ENCODE measurements at places on chromosomes 6 and 20.

- no peak for DNase-seq
Observed at GRCh38 chr20:20755231-20755630, 42.8 kb upstream of the RALGAPA2 start.

DNA sequence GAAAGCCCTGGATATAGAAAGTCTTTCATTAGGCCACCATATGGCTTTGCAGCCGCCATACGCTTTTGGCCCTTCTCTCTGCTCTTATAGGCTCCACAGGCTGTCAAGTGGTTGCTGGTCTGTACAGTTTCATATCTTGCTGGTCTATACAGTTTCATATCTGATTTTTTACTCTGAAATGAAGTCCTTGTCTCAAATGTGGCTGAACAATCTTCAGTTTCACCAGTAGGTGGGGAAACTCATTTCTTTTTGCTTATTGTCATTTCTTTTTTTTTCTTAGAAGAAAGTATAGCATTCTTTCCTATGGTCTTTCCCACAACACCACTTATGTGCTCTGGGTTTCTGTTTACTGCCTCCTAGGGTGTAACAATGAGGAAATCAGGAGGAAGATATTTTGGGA is 771.4 kb upstream of the MMS22L start:
- no peak for DNase-seq

GRCh38 chr20:39069976-39070375 is 107.8 kb downstream of the DHX35 start:
- DNase-seq: no peak

- DNase-seq: peak; percentile 70
Observed at GRCh38 chr20:5078399-5078958, 41.3 kb downstream of the PCNA start.

GRCh38 chr6:33579828-33580714 is at the start of gene BAK1:
Gene BAK1 (minus strand): TSS chr6:33580276. CDS start chr6:33577604, 2,672 bp downstream.
- peak; percentile 69 for DNase-seq

DNA sequence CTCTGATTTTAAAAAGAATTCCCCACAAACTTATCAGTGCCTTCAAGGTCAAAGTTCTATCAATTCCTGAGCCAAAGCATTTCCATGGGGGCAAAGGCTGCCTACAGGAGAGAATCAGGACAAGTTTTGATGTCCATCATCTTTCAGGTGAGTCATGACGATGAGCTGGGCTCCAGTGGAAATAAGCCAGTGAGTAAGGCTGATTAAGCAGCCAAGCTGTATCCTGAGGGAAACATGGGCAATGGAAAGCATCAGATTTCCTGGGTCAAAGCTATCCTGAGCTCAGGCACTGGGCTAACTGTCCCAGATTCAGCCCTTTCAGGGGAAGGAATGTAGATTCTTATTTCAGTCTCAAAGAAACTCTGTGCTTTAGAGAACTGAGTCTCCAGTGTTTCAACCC is 377.4 kb downstream of the CD109 start:
- no peak for DNase-seq

DNA sequence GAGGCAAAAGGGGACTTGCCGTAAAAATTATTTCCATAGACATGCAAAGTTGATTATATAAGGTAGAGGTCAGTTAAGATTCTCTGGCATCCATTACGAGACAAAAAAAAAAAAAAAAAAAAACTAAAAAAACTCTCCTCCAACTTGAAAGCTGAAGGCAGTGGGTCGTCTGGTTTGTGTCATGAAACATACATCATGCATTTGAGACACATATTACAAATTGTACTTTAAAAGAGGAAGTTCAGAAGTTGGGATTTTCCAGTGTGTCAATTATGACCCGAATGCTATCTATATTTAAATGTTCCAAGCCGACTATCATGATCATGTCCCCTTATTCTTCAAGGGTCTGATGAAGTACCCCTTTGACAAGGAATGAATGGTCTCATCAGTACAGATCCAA is 125.1 kb downstream of the ZNF217 start:
- no peak for DNase-seq

DNA sequence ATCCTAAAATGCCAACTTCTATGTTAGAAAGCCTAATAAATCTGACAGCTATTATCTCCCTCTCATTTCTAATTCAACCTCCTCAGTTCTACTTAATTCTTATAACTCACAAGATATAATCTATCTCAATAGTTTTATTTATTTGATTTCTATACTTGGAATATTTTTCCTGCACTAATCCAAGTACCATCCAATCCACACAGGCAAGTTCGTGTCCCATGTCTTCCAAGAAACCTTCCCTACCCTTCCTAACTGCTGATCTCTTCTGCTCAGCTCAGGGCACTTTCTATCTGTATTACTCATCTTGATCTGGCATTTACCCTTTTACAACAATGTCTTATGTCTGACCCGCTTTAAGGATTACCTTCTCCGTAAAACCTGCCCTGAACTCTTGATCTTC is 18.2 kb downstream of the NCOA5 start:
- DNase-seq: no peak

DNA sequence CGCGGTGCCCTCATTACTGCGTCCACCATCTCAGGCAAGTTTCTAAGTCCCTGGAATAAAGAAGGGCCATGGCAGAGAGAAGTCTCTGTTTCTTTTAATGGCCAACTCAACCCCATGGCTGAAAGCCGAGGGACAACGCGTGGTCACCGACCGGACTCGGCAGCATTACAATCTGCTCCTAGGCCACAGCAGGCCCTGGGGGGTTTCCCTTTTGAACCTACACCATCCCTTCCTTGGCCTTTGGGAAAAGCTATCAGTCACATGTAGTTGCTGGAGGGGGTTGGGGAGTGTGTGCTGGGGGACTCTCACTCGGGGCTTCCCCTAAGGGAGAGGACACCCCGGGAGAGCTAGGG is 11.1 kb upstream of the FAM83C start:
- no peak for DNase-seq

DNA sequence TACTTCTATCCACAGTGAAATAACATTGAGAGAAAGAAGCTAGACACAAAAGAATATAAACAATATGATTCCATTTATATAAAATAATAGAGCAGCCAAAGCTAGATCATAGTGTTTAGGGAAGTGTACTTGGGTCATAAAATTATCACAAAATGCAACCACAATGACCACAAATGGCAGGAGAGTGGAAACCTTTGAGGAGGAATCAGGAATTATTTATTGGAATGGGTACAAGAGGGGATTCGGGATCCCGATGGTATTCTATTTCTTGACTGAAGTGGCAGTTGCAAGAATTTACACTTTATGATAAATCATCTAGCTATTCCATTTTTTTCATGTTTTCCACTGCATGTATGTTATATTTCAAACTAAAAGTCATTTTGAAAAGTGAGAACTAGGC is 76.1 kb downstream of the IPCEF1 start:
- no peak for DNase-seq

DNA sequence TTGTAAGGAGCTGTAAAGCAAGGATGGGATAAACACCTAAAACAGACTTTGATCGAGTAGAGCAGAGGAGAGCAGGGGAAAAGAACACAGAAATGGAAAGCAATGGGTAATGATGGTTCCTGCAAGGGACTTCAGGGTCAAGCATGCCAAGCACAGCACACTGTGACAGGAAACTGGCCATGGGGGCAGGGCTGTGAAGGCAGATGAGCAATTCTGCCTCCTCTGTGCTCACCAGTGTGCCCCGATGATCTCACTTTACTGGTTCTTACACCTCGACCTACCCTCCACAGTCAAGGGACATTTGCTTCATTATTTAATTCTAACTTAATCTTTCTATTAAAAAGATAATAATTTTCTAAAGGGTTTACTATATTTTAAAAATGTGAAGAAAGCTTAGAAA is 21.6 kb upstream of the MYB start:
- no peak for DNase-seq

GRCh38 chr20:51491393-51491792 is 51.1 kb downstream of the NFATC2 start:
- DNase-seq: no peak

- no peak for DNase-seq
Observed at GRCh38 chr6:68126089-68126749, 508.9 kb upstream of the ADGRB3 start.

- DNase-seq: no peak
Observed at GRCh38 chr6:71056656-71057055, 99.8 kb upstream of the B3GAT2 start.

DNA sequence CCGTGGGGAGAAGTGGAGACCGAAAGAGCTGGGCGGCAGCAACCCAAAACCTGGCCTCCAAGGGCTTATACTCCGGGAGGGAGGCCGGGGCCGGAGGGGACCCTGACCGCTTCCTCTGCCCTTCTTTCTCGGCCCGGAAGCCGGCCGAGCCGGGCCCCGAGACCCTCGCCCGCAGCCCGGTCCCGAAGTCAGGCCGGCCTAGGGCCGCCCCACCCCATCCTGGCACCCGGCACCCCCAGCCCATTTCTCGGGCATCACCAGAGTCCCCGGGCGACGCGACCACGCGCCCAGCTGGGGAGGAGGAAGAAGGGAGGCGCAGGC is 572 bp upstream of the ZDHHC14 start:
- no peak for DNase-seq

- no peak for DNase-seq
Observed at GRCh38 chr6:161272635-161273273, 1.1 kb downstream of the AGPAT4 start.

DNA sequence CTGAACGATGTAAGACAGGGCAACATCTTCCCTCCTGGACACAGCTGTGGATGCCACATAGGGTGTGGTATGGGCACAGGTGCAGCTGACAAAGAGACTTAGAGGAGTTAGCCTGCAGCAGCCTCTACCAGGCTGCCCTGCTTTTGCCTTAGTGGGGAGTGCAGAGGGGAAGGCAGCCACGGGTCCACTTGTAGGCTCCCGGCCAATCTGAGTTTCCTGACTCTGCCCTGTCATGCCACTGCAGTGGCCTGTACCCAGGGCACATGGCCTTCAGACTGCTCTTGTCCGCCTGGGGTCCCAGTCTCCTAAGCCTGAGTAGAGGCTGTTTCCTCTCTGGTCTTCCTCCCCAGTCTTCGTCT is 17.1 kb upstream of the CST9L start:
- DNase-seq: no peak

DNA sequence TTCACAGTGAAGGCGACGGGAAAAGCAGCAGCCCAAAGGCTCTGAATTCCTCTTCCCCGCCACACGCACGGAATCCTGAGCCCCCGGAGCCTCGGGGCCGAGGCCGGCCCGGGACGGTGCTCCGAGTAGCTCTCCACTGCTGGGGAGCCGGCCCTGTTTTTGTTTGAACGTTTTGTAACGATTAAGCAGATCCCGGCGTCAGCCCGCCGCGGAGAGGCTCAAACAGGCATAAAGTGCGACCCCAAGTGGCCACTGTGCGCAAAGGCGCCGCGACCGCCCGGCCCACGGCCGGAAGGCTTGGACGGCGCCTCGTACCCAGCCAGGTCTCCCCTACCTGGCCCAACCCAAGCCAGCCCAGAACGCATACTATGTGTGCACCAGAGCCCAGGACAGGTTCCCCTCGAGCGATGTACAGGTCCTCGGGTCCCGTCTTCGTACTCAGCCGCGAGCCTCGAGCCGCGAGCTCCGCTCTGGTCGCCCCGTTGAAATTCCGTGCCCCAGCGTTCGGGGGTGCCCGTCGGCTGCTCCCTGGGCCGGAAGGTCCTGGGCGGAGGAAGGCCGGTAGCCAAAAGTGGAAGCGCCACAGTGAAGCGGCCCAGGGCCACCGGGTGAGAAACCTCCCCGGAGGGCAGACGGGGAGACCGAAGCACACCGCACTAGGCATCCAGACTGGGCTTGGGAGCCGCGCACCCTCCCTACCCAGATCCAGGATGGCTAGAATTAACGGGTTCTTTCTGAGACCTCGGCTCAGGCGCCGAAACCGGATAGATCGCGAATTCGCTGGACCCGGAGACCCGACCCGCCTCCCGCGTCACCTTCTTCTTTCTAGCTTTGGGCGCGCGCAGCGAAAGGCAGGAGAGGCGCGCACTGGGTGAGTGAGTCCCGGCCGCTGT is 1.2 kb upstream of the MAFB start:
- no peak for DNase-seq

- no peak for DNase-seq
Observed at GRCh38 chr20:33298391-33298790, 15.4 kb downstream of the BPIFB1 start.

GRCh38 chr6:160134779-160135547 is 13.3 kb downstream of the SLC22A1 start:
- no peak for DNase-seq

DNA sequence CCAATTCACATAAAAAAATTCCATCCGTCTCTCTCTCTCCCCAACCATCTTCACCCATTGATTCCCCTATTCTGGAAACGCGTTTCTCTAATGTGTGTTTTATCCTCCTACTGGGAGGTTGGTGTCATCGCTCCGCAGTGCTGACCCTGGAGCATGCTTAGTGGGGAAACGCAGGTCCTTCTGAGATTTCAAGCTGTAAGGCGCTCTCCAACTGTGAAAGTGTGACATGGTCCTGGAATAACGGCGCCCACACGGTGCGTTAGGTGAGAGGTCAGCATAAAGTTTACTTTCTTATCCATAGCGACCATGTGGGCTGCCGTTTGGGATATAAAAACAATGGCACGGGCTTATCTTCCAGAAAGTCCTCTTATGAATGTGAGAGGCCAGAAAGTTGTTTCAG is 123.9 kb downstream of the WDR27 start:
- DNase-seq: no peak

GRCh38 chr6:117956386-117956785 is 49.3 kb downstream of the SLC35F1 start:
- no peak for DNase-seq

DNA sequence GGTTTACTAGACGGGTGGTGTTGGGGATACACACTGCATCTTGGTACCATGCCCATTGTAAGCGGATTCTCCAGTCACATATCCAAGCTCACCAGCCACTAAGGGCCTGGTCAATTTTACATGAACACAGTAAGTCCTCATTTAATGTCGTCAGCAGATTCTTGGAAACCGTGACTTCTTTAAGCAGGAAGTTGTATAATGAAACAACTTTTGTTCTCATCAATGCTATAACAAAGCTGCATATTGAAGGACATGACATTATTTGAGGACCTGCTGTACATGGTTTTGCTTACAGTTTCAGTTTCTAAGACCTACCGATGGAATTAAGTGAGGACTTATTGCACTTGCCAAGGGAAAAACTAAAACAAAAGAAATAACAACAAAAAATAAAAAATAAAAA is 295.6 kb downstream of the SYNE1 start:
- no peak for DNase-seq

GRCh38 chr6:118523216-118523615 is 24.9 kb upstream of the PLN start:
- DNase-seq: no peak
